ENCODE measurements at places on chromosomes 1 and 21.

- no peak for DNase-seq
Observed at GRCh38 chr1:226892524-226892875, 22.1 kb downstream of the PSEN2 start.

- DNase-seq: no peak
Observed at GRCh38 chr1:117842408-117843170, 86.8 kb downstream of the GDAP2 start.

DNA sequence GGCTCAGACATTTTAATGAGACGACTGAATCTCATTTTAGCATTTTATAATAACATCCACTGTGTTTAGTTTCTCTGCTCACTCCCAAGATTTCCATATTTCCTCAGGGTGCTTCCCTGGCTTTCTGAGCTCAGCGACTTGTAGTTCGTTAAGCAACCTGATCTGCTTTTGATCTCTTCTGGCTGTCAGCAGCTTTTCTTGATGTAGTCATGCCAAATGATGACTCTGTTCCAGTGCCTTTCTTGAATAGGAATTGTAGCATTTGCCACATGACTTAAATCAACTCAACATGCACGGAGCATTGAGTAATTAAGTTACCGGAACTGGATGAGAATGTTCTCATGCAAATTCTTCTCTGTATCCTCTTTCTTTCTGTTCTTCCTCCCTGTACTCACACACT is 246.1 kb downstream of the FMN2 start:
- peak; percentile 82 for DNase-seq

GRCh38 chr1:52520148-52520547 is 32.7 kb downstream of the TUT4 start:
- DNase-seq: no peak

DNA sequence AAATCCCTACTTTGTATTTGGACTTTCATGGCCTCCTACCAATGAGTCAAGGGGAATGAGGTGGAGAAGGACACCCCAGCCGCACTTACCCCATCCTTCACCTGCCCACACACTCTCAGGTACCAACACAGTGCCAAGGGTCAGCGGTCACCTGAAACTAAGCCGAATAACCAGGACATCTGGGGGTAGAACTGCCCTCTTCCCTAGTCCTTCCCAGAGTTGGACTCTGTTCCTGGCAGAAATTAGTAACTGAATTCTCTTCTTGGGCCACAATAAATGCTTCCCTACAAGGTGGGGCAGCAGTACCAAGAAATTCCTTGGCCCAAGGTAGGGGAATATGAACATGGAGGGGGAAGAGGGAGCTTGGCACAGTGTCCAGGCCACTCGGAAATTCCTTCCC is 7.3 kb downstream of the SLC45A3 start:
- no peak for DNase-seq

GRCh38 chr1:224054611-224055010 is 59.3 kb upstream of the FBXO28 start:
- DNase-seq: no peak

GRCh38 chr1:66521721-66522365 is 12.1 kb upstream of the SGIP1 start:
- DNase-seq: peak; percentile 79

- DNase-seq: no peak
Observed at GRCh38 chr1:27669876-27670275, 2.1 kb downstream of the IFI6 start.

DNA sequence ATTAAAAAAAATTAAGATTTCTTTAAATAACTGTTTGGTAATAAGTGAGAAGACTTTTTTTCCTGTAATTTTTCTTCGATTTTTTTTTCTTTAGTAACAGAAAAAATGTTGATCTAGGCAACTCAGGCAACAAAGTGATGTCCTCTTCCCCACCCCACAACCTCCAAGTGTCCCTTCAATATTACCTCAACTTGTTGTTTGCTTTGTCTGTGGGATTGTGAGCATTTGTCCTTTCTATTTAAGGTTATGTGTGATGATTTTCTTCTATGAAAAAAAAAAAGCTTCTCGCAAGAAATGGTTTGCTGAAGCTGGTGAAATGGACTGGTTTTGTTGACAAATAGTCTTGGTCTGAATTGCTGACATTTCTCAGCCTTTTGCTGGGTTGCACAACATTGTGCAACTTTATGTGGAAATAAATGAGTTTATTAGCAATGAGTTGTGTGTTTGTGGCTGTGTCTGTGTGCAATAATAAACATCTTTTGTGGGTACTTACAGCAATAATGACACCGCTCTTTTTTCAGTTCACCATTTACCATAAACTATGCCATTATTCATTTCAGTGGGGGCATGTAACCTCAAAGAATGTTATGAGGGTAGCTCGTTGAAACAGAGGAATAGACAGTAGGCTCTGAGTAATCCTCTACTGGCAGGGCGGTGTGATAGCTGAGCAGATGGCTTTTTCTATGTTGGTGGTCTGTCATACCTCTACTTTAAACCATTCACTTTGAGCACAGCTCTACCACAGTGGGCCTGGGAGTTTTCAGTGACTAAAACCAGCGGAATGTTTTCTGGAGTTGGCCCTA is 218.4 kb downstream of the HLX start:
- peak; percentile 87 for DNase-seq

DNA sequence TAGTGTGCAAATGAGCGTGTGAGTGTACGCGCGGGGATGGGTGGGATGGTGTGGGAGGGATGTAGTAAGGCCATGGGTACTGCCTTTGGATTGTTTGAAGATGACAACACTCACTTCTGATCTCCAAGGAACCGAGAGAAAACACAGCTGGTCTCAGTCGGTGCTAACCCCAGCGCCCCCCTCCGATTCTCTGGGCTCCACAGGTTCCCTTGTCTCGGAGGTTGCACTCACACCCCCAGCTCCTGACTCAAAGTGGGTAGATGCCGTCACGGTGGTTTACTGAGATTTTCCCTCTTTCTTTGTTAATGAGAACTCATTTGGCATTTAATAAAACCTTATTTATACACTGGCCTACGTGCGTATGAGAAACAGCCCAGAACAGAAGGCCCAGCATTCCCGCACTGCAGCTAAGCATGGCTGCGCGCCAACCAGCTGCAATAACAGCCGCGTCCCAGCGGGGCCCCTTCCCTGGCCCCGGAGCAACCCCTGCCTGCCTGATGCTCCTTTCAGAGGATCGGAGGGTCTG is 25.8 kb downstream of the ABCA4 start:
- DNase-seq: peak; percentile 75

GRCh38 chr1:77536813-77537212 is 145.6 kb downstream of the ZZZ3 start:
- peak; percentile 91 for DNase-seq

GRCh38 chr1:68329096-68329835 is 96.9 kb upstream of the WLS start:
- DNase-seq: no peak

DNA sequence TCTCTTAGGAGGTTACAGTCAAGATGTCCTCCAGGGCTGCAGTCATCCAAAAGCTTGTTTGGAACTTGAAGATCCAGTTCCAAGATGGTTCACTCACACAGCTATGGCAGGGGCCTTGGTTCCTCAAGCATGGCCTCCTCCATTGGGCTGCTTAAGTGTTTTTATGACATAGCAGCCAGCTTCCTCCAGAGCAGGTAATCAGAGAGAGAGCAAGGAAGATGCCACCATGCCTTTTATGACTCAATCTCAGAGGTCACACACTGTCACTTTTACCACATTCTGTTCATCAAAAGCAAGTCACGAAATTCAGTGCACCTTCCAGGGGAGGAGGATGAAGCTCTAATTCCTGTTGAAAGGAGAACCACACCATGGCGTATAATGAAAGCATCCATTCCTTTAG is 17.1 kb downstream of the ELAPOR1 start:
- no peak for DNase-seq

DNA sequence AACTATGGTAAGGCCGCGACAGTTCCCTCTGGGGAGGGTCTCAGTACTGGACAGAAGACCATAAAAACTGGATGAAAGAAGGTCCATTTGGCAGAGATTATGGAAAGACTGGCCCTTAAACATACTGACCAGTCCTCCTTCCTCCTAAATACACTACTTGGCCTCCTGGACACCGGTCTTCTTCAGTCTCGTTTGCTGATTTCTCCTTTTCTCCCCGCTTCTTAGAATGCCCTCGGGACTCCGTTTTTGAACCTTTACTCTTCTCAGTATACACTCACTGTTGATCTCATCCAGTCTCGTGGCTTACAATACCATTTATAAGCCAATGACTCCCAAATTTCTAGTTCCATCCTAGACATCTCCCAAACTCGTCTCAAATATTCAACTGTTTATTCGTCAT is 694 bp upstream of the MRPL9 start:
- DNase-seq: peak; percentile 25

GRCh38 chr1:93964777-93965200 is 55.6 kb upstream of the GCLM start:
- DNase-seq: no peak
